ENCODE measurements at places on chromosomes 11 and 22.

DNA sequence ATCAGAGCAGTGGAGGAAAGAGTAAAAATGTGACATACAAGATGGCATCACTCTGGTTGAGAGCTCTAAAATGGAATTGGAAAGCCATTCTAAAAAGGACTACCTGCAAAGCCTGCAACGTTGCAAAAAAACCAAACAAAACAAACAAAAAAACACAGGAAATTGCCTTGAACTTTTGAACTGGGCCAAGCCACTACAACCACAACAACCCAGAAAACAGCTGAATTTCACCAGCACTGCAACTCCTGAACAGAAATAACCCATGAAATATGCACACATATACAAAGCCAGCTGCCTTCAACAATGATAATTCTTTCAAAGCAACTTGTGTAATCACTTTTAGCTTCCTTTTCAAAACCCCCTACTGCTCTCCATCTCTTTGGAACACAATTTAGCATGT, 326.6 kb upstream of the LRRC4C start:
- no peak for DNase-seq

DNA sequence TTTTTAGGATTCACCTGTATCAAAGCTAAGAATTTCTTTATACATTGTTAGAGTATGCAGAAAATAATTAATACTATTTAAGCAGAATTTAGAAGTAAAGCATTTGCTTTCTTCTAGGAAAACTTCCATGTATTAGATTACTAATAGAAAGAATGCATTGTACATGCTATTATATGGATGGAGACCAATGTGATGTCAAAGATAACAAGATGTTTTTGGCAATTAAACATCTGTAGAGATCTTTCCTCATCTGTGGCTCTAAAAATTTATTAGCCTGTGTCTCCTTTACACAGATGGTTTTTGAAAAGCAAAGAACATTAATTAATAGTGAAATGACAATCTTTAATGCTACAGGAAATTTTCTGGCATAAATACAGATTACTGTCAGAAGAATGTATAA, 198.4 kb upstream of the CCDC179 start:
- no peak for DNase-seq

DNA sequence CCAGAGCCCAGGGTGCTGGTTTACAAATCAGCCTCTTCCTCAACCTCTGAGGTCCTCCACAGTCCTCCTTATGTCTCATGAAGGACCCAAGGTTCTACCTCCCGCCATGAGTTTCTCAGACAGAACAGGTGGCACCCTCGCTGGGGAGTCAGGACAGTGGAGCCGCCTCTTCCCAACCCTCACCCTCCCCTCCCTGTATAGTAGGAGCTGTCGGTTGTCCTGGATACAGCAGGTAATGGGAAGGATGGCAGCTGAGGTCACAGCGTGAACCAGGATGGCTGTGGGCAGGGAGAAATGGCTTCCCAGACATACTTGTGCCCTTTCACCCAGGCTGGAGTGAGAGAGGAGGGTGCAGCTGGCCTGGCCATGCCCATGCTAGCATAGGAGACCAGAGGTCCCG, 134.6 kb downstream of the CHST1 start:
- DNase-seq = no peak

- DNase-seq = no peak
Measured at GRCh38 chr11:62055970-62056369, 67.8 kb upstream of the INCENP start.

- no peak for DNase-seq
Measured at GRCh38 chr11:10454878-10455631, at the start of gene AMPD3. TSS of gene AMPD3 (plus strand) at chr11:10455264. CDS start at chr11:10461520, 6,256 bp downstream.

- DNase-seq = peak; percentile 55
Measured at GRCh38 chr11:63866211-63866610, 27.3 kb downstream of the MARK2 start.

DNA sequence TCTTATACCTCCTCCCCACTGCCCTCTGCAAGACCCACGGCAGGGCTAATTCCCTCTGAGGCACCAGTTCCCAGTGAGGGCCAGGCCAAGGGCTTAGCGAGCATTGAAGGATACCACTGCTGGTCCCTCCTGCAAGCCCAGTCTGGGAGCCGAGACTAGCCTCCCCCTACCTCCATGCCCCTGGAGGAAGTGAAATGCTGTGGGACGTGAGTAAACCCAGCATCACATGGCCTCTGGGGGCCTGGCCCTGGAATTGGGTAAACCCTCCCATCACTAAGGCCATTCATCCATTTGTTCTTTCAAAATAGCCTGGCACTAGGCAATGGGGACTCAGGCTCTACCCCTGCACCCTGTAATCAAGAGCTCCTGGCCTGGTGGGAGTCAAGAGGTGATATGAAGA, 24.7 kb downstream of the ARAP1 start:
- DNase-seq = no peak

- no peak for DNase-seq
Measured at GRCh38 chr11:76292583-76293188, 86.4 kb upstream of the WNT11 start.

DNA sequence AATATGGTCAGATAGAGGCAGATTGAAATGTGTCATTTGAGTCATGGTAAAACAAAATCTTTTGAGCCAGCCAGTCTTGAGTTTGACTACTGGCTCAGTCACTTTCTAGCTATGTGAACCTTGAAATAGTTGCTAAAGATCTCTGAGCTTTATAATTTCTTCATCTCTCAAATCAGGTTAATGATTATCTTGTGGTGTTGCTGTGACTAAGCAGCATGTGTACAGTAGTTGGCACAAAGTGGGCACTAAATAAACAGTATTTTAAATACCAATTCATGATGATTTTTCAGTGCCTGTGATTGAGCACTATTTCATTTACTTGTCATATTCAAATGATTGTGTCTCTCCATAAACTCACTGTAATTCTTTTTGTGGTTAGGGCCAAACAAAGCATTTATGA, 70.8 kb downstream of the RAB38 start:
- no peak for DNase-seq
